Smooth muscle cell of the pulmonary artery (primary cell): ENCODE measurements at places on chromosomes 16 and 17. TPM values are rescaled to one million over a fixed set of nuclear protein-coding genes. Genes with fewer than 3 reads are reported as not detected.

Gene CTRB1
- not detected in 2 replicates for total RNA-seq

Gene SHCBP1
- total RNA-seq, result 3.8 and 11.5 TPM in 2 replicates

Gene C16orf54
- total RNA-seq, result not detected in 2 replicates

Gene MLKL
- 9.8 and 14.6 TPM in 2 replicates for total RNA-seq

Gene ARHGAP44
- 1.7 and 5.7 TPM in 2 replicates for total RNA-seq

Gene TBC1D26
- 0.30 and 0.39 TPM in 2 replicates for total RNA-seq

Gene MFSD6L
- total RNA-seq, result not detected in 2 replicates

Gene SPN
- not detected in 2 replicates for total RNA-seq

Gene STH
- total RNA-seq, result not detected in 2 replicates

Gene CMTM1
- total RNA-seq, result 2.1 and 2.2 TPM in 2 replicates

Gene HBZ
- not detected in 2 replicates for total RNA-seq

Gene AIPL1
- not detected in 2 replicates for total RNA-seq

Gene OR3A3
- 0.10 TPM in 1 of 2 replicates, not detected in the other for total RNA-seq

Gene PROCA1
- total RNA-seq, result 0.85 and 1.6 TPM in 2 replicates

Gene ZNF624
- total RNA-seq, result 4.4 and 5.2 TPM in 2 replicates

Gene METRN
- 81.0 and 110 TPM in 2 replicates for total RNA-seq

Gene MT1F
- 2.0 TPM in 1 of 2 replicates, not detected in the other for total RNA-seq

Gene NTN3
- total RNA-seq, result 0.85 and 1.3 TPM in 2 replicates

Gene RSKR
- total RNA-seq, result 8.4 and 9.5 TPM in 2 replicates

Gene GCGR
- not detected in 2 replicates for total RNA-seq

Gene SULT1A4
- total RNA-seq, result 1.6 and 1.7 TPM in 2 replicates

Gene OTOA
- under 0.01 and 0.07 TPM in 2 replicates for total RNA-seq

Gene CPSF4L
- total RNA-seq, result 0.13 TPM in 1 of 2 replicates, not detected in the other

Gene NOS2
- total RNA-seq, result under 0.01 TPM in 1 of 2 replicates, not detected in the other

Gene AARSD1
- 18.2 and 20.0 TPM in 2 replicates for total RNA-seq

Gene ABCA6
- 12.4 and 42.6 TPM in 2 replicates for total RNA-seq

Gene MIF4GD
- 8.7 and 10.1 TPM in 2 replicates for total RNA-seq

Gene FMNL1
- 0.10 and 0.33 TPM in 2 replicates for total RNA-seq

Gene KRT27
- total RNA-seq, result not detected in 2 replicates

Gene DNAJC7
- 45.6 and 48.4 TPM in 2 replicates for total RNA-seq

Gene IRX5
- 0.43 and 0.98 TPM in 2 replicates for total RNA-seq

Gene TNFSF13
- total RNA-seq, result 1.4 and 2.4 TPM in 2 replicates

Gene ZNF48
- total RNA-seq, result 4.9 and 9.4 TPM in 2 replicates

Gene BICDL2
- total RNA-seq, result 0.40 and 0.46 TPM in 2 replicates

Gene C16orf46
- total RNA-seq, result 0.43 and 1.0 TPM in 2 replicates

Gene TGFB1I1
- 41.6 and 75.6 TPM in 2 replicates for total RNA-seq

Gene TLCD3B
- total RNA-seq, result 0.10 and 0.26 TPM in 2 replicates

Gene NPIPB6
- total RNA-seq, result 0.85 and 0.89 TPM in 2 replicates

Gene ABCC6
- 0.65 and 0.76 TPM in 2 replicates for total RNA-seq

Gene DDX28
- 7.0 and 8.9 TPM in 2 replicates for total RNA-seq

Gene HOXB5
- total RNA-seq, result 0.20 and 0.50 TPM in 2 replicates

Gene SLC38A8
- total RNA-seq, result not detected in 2 replicates

Gene TSNAXIP1
- 0.78 and 1.0 TPM in 2 replicates for total RNA-seq

Gene KRTAP3-2
- total RNA-seq, result not detected in 2 replicates

Gene CDRT15
- not detected in 2 replicates for total RNA-seq

Gene SLFN12L
- 0.07 TPM in 1 of 2 replicates, not detected in the other for total RNA-seq

Gene FADS6
- total RNA-seq, result not detected in 2 replicates

Gene PPL
- 7.7 and 29.5 TPM in 2 replicates for total RNA-seq

Gene CHMP6
- total RNA-seq, result 13.6 and 17.9 TPM in 2 replicates

Gene BIRC5
- 9.1 and 18.4 TPM in 2 replicates for total RNA-seq

Gene PITPNM3
- total RNA-seq, result 2.4 and 3.8 TPM in 2 replicates

Gene CDR2L
- 22.5 and 25.6 TPM in 2 replicates for total RNA-seq

Gene CCL7
- total RNA-seq, result 0.85 and 3.7 TPM in 2 replicates

Gene GGT6
- not detected in 2 replicates for total RNA-seq

Gene POLDIP2
- total RNA-seq, result 81.4 and 95.5 TPM in 2 replicates

Gene C17orf78
- total RNA-seq, result not detected in 2 replicates

Gene NRN1L
- not detected in 2 replicates for total RNA-seq

Gene CSH1
- not detected in 2 replicates for total RNA-seq

Gene TMEM114
- total RNA-seq, result not detected in 2 replicates

Gene MYCBPAP
- total RNA-seq, result 1.6 and 1.7 TPM in 2 replicates
